ENCODE measurements at places on chromosomes 5 and 9. TPM values are rescaled to one million over a fixed set of nuclear protein-coding genes. Genes with fewer than 3 reads are reported as not detected.

GRCh38 chr9:31715250-31715649 lies 669.2 kb upstream of the ACO1 start:
- no peaks in the 10 kb centered on the region for H3K27me3 ChIP-seq
- H3K4me1 ChIP-seq, result no peaks in the 10 kb centered on the region
- no peak for DNase-seq
- H3K36me3 ChIP-seq, result no peaks in the 10 kb centered on the region
- H3K4me3 ChIP-seq, result no peak overlapping the region

DNA sequence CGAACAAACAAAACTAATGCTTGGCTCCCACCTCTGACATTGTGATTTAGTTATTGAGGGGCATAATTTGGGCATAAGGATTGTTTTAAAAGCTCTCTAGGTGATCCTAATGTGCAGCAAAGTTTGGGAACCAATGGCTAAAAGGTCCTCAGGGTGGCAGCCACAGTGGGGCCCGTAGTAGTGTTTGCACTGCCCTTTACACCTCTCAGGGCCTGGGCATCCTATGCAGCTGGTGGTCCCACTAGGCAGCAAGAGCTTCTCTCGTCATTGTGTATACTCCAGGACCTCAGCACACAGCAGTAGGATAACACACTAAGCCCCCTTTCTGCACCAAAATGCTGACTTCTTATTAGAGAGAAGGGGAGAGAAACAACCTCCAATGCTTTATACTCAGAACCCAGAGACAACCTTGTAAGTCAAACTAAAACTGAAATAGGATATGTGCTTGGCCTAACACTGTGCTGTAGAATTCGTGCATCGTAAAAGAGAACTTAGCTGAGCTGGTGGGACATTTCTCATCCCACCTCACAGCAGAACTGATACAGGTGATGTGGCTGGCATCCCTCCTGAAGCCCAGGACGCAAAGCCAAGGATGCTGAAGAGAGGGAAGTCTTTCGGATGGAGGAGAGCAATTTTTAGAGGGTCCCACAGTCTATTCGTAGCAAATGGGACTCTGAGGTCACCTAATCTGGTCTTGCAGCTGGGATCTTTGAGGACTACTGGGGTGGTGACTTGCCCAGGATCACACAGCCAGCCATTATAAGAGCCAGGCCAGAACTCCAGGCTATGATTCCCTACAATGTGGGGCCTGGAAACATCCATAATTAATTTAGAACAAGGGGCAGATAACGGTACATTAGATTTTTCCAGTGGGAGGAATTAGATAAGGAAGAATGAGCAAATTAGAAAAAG lies 1.2 kb downstream of the GLRX start:
- H3K4me3 ChIP-seq, result peak overlapping the region; percentile 54
- H3K4me1 ChIP-seq, result peaks cover 27% of the 10 kb centered on the region
- DNase-seq, result no peak
- no peaks in the 10 kb centered on the region for H3K27me3 ChIP-seq

DNA sequence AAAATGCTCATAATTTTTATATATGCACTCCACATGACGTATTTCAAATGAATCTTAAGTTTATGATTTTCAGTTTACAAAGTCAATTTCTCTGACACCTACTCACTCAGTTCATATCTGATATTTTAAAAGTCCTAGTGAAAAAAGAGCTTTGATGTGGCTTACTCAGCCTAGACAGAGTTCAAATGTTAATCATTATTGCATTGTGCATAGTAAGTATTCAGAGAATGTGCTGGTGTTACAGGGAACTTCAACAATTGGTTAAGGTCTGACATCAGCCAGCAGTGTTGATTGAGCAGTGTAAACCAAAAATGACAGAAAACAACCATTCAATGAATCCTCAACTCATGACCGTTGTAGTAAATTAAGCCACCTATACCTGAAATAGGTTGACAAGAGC lies 147.2 kb upstream of the LHFPL2 start:
- no peak overlapping the region for H3K4me3 ChIP-seq
- no peak overlapping the region for H3K27ac ChIP-seq
- H3K4me1 ChIP-seq, result no peaks in the 10 kb centered on the region
- no peaks in the 10 kb centered on the region for H3K36me3 ChIP-seq
- no peaks in the 10 kb centered on the region for H3K27me3 ChIP-seq
- no peak for DNase-seq

The LAMC3 gene
- 4.1 TPM for total RNA-seq

The PTGES2 gene
- total RNA-seq, result 118 TPM

Measured in esophagus squamous epithelium (tissue), 5 donors.